Activated naive CD4-positive, alpha-beta T cell (primary cell): ENCODE measurements at places on chromosomes 4 and X.

DNA sequence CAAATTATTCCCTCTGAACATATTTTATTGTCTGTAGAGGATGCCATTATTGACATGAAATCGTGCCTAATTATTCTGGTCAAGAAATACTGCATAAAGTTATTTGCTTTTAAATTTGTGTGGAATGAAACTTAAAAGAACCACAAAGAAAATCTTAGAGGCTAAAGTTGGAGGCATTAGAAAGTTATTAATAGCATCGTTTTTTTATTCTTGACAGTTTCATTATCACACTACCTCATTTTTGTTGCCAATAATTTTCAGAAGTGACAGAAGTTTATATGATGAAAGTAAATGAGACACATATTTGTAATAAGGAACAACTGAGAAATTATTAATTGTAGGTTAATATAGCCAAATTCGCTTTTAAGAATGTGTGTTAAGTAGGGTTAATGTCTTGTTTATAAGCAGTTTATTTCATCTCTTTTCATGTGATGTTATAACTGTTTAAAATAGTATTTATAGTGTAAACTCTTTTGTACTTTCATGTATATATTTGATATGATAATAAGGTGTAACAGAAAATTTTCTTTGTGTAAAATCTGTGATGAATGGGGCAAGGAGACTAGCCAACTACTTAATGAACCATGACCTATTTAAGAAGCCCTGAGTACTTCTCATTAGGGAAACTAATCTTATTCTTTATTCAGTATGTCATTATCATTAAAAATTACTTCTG is 54.5 kb upstream of the GRIA2 start:
- DNase-seq: no peak

- DNase-seq: no peak
Observed at GRCh38 chrX:50705042-50705441, 109.0 kb downstream of the SHROOM4 start.

- DNase-seq: no peak
Observed at GRCh38 chrX:14922437-14922836, 49.2 kb downstream of the MOSPD2 start.

DNA sequence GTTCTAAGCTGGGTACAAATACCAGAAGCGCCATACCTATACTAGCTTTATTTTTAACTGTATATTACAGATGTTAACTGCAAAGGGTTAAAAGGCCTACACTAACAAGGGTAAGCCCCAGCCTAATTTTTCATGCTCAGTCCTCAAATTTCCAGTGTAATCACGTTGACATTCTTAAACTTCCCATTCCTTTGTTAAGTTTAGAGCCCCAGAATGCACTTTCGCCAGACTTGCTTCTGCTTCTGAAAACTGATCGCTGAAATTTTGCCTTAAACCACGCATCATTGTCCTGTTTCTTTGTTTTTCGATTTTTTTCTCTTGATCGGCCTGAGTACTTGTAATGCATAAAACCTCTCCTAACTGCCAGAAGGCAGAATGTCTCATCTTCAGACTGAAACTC is 2141.9 kb upstream of the AGA start:
- no peak for DNase-seq

DNA sequence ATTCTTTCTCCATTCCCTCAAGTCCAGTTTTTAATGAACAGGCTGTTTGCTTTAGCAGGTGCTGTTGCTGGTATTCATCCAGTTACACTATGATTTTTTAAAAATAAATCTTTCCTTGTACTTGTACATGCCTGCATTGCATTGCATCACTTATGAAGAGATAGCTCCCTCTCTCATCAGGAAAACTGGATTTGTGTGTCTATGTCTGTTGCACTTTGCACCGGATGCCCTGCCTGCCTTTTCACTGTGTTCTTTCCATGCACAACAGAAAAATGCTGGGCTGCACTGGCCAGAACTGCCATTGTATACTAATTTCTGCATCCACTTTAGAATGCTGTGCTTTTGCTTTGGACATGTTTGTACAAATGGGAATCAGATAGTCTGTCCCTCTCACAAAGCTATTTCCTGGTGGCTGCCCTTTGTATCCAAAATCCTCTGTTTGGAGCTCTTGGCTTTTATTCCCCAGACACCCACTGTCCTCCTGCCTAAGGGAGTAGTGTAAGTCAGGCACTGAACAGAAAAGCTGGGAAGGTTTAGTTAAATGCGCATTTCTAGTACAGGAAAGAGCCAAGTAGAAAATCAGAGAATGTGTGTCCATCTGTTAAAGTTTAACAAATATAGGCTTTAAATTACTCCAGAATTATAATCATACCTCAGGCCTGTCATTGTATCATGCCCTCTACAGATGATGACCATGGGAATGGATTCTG is 119.1 kb downstream of the MBNL3 start:
- no peak for DNase-seq

GRCh38 chrX:23385242-23385641 is 50.6 kb downstream of the PTCHD1 start:
- DNase-seq: no peak
